ENCODE measurements at places on chromosomes 4 and X.

GRCh38 chr4:102735582-102735981 is 25.2 kb downstream of the MANBA start:
- DNase-seq: no peak

DNA sequence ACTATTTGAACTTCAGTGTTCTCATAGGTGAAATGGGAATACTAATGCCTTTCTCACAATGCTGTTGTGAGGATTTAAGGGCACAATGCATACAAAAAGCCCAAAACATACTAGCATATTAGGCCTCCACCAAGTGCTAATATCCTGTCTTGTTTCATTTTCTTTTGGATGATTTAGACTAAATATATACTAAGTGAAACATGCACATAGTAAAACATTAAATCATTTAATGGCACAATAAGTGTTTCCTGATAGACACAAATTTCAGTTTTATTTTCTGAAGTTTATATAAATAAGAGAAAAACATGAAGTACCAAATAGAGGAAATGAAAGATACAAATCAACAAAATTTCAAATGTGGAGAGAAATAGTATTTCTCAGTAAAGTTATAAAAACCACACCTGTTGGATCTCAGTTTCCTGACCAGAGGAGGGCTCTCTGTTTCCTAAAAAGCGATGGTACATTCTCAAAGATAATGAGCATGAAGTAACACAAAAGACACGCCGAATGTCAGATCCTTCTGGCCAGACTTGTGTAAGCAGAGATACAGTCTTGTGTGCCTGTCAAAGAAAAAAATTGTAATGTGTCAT is 25.1 kb downstream of the DDX60 start:
- DNase-seq: no peak

- DNase-seq: no peak
Measured at GRCh38 chr4:56708146-56708545, 27.1 kb upstream of the HOPX start.

DNA sequence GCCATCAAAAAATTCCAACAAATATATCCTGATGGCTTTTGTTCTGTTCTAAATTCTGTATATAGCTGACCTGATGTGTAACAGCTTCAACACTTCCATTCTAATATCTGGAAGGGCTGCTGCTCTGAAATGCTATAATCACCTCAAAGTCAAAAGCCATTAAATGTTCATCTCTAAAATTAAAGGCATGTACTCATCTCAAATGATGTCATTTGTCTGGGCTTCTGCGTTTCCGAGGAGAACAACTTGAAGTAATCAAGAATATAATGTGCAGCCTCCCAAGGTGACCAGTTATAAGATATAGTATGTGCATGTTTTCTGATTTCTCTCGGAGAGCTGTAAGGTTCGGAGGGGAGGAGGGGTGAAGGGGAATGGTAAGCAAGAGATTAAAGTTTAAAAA is 237.6 kb downstream of the SCFD2 start:
- DNase-seq: no peak

- DNase-seq: no peak
Measured at GRCh38 chr4:152079543-152080293, 318.9 kb upstream of the GATB start.

- DNase-seq: no peak
Measured at GRCh38 chr4:147955827-147956558, 224.1 kb downstream of the ARHGAP10 start.

DNA sequence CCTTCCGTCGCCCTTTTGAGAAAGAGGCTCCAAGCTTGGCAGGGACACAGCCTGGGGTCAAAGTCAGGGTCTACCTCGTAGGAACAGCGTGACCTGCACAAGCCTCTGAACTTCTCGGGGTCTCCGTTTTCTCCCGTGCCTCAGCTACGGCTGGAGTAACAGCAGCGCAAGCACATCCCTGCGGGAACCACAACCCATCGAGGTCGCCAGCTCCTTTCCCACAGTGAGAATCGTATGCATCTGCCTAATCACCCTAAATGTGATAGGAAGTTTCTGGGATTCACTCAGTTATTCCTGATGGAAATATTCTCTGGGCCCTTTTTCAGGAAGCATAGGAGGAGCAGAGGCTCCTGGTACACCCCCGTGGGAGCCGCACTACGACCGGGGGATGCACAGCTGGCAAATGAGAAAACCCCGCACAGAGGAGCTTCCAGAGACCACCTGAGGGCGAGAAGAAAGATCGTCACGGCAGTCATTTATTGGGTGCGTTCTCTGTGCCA is 24.7 kb downstream of the PPP2R2C start:
- DNase-seq: no peak

DNA sequence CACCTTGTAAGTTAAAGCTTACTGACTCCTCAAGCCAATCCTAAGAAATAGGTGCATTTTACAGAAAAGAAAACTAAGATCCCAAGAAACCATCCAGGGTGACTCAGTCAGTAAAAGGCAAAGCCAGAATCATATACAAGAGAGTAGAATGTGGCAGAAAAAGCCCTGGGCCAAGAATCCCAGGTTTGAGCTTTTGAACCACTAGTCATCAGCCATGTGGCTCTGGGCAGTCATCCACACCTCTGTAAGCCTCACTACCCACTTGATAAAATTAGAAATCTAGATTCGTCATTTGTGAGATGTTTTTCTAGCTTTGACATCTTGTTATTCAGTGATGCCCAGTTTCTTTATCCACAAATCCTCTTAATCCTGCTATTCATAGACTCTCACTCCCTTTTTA is 122.2 kb upstream of the PDE5A start:
- no peak for DNase-seq

GRCh38 chr4:32744211-32744610 is 2024.0 kb downstream of the PCDH7 start:
- DNase-seq: no peak

GRCh38 chrX:150757371-150757770 is 64.2 kb downstream of the MTMR1 start:
- no peak for DNase-seq

DNA sequence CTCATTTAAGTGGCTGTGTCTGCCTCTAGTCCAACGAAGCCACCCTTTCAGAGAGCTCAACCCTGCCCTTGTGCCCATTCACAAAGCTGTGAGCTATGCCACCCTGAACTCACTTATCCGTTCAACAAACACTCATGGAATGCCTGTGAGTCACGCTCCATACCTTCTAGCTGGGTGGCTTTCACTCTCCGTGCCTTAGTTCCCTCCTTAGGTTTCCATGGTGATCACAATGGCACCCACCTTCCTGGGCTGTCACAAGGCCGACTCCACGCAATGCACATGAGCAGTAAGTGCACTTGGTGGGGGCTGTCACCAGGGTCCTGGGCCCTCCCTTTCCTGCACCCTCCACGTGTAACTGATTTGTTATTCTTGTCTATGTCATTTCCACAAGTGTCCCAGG is 37.2 kb upstream of the PPP2R2C start:
- DNase-seq: no peak

DNA sequence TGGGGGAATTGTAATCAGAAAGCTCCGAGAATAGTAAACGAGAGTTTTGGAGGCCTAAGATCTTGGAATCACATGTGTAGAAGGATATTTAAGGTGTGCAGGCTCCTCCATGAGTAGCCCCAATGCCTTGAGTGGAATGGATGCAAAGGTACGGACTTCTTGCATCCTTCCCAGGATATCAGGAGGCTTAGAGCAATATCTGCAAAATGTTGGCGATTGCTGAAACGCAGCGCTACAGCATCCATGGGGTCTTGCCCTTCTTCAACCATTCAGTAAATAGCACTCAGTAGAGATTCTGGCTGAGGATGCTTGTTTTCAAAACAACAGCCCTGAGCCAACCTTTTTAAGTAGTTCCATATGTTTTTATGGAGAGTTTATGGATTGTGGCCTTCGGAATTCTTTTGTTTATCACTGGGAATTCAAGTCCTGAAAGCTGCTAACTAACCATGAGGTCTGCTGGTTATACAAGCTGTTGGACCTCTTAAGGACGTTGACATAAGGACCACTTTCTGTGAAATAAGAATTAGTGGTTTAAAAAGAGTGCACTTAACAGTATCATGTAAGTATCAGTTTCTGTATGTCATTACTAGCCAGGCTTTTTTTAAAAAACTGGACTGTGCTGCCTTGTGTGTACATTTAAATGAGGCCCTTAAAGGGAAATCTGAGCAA is 228.8 kb upstream of the PGRMC2 start:
- DNase-seq: no peak

DNA sequence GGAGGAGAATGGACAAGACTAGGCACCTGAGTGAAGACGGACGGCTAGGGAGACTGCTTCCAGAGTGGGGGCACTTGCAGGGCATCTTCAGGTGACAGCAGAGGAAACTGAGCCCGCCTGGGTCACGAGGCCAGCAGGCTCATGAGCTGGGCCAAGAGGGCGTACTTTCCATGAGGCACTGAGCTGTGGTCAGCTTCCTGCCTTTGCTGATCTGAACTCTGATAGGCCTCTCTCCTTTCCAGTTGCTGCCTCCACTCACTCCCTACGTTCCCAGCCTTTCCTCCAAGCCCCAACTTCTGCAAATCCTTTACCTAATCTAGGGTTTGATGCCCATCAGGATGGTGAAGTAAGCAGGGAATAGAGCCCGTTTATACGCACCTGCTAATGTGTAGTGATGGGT is 1.4 kb upstream of the L1CAM start:
- DNase-seq: no peak

DNA sequence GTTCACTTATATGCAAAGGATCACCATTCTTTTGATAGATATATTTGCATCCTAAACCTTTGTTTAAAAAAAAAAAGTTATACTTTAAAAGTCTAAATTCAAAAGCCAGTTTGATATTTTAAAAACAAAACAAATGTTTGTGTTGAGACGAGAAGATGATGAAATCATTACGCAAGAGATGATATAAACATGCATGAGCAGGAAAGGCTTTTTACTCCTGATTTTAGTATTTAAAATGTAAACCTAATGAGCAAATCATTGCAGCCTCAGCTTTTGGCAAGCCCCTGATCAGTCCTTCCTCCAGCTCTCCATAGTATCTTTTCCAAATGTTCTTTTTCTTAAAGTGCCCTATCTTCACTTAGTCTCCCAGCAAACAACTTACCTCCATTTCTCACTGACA is 115.6 kb downstream of the ARAP2 start:
- no peak for DNase-seq

GRCh38 chr4:157217708-157218107 is 2.8 kb upstream of the GRIA2 start:
- DNase-seq: no peak

- DNase-seq: no peak
Measured at GRCh38 chrX:40544343-40545266, 36.2 kb upstream of the ATP6AP2 start.

DNA sequence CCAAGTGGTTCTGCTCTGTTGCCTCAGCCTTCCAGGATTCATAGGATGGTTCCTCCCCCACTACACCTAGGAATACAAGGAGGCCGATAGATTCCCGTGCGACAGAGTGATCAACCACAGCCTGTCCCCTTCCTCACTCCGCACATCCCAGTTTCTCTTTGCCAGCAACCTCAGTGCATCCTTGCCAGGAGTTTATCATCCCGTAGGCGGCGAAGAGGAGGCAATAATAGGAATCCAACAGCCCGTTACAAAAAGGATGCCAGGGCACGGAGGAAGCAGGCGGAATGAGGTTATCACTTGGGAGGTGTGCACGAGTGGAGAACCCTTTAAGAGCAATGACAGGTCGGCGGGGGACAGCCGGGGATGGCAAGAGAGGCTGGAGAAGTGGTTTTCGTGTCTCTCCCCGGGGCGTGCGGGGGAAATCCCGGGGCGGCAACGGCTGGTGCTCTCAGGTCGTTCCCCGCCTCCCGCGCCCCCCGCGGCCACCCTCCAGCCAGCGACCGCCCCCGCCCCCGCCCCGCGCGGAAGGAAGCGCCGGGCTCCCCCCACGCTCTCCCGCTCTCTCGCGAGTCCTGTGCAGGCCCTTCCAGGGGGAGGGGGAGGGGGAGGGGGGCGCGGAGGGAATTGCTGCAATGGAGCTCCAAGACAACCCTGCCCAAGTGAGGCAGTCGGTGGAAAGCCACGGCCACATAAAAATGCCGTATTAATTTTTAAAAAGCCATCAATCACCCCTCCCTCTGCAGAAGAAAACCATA is 1.6 kb downstream of the PPP3CA start:
- DNase-seq: peak; percentile 34

- DNase-seq: no peak
Measured at GRCh38 chr4:120561648-120562047, 360.9 kb downstream of the PRDM5 start.

- no peak for DNase-seq
Measured at GRCh38 chr4:84750960-84751283, 168.0 kb downstream of the CDS1 start.

DNA sequence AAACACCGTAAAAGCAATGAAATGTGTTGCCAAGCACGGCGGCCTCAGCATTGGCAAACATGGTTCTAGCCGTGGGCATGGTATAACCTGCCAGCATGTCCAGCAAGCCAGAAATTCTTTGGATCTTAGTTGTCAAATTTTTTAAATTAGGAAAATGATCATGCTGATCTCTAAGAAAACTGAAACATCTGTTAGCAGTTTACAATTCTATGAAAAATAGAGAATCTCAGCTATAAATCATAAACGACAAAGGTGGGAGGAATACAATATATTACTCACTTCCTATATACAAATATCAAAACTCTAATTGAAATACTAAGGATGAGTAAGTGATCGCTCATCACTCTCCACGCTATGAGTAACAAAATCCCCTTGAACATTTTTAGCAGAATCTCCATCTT is 130.3 kb downstream of the ADGRA3 start:
- no peak for DNase-seq

- DNase-seq: no peak
Measured at GRCh38 chr4:182825786-182826185, 91.4 kb downstream of the DCTD start.

- no peak for DNase-seq
Measured at GRCh38 chrX:54473993-54474859, 21.8 kb downstream of the FGD1 start.

- DNase-seq: no peak
Measured at GRCh38 chr4:20251796-20252655, at the start of gene SLIT2. Gene SLIT2, plus strand, starts transcription at chr4:20251905. Its CDS starts 1,911 bp downstream, at chr4:20253816.

- no peak for DNase-seq
Measured at GRCh38 chrX:113919387-113919786, 664.5 kb upstream of the HTR2C start.
